ENCODE measurements at places on chromosomes 6 and 20.

DNA sequence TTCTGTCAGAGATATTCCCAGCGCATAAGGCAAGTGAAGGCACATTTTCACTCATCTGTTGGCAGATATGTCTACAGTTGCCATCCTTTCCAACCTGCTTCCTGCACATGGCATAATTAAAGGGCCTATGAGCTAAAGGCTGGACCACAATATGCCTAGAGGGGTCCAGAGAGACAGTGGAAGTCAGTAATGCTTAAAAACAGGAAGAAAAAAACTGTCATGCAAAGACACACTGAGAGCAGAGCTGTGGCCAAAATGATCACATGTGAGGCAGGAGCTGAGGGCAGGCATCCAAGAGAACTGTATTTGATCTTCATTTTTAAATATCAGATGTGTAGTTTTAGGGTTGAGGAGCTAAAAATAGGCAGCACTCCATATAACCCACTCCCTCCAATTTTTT lies 125.0 kb upstream of the BACH2 start:
- DNase-seq, result no peak

DNA sequence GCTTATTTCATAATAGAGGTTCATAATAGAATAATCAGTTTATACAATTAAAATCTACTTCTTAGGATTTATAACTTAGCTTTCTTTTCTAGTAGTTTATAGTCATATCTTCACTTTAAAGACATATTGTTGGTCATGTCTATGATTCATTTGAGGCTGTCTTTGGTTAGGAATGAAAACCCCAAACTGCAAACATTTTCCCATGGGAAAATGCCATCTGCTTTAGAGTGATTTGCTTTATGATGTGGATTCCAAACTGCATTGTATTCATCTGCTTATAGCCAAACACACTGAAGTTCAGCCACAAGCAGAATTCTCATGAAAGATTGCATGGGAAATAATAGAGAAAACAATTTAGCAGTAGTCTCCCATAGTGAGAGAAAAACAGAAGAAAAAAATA lies 128.0 kb downstream of the RFPL4B start:
- no peak for DNase-seq

DNA sequence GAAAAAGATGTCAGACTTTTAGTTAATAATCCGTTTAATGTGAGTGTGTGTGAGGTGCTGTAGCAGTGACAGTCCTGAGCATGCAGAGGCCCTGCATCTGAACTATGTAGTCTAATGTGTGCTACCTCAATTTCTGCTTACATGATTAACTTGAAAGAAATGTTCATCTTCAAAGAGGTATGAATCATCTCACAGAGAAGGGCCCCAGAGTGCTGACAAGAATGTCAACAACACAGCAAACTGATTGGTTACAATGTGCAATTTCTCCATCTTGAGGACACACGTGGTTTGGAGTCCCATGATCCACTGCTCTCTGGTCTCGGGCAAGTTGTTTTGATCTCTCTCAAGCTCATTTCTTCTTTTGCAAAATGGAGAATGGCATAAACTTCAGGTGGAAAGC lies 61.7 kb upstream of the EMILIN3 start:
- no peak for DNase-seq

- DNase-seq, result peak; percentile 18
Observed at GRCh38 chr6:130366107-130367005, 539 bp downstream of the TMEM200A start.

- no peak for DNase-seq
Observed at GRCh38 chr6:13457577-13457976, 29.8 kb downstream of the GFOD1 start.

- peak; percentile 50 for DNase-seq
Observed at GRCh38 chr6:13488015-13488895, 855 bp upstream of the GFOD1 start.

DNA sequence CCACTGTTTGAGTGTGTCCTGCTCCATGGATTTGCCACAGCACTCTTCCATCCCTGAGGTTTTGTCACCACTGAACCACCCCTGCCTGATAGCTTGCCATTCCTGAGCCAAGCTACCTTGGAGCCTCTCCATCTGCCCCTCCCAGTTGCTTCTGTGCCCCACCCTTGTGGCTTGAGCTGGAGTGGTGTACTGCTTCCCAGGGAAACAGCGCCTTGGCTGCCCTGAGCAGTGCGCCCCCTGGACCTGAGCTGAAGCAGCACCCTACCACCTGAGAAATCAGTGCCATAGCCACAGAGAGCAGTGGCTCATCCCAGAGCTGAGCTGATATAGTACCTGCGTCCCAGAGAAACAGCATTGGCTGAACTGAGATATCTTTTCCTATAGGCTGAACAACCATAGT lies 40.3 kb downstream of the IL22RA2 start:
- DNase-seq, result no peak

GRCh38 chr20:14906908-14907434 lies 569.6 kb upstream of the FLRT3 start:
- no peak for DNase-seq

Data from heart left ventricle (tissue), 16 donors.